ENCODE measurements at places on chromosomes 6 and 20.
A peak's percentile ranks its signal among the peaks of the same experiment; 100 is the strongest.

GRCh38 chr6:131015025-131015591, 47.9 kb downstream of the EPB41L2 start:
- no peak for DNase-seq

DNA sequence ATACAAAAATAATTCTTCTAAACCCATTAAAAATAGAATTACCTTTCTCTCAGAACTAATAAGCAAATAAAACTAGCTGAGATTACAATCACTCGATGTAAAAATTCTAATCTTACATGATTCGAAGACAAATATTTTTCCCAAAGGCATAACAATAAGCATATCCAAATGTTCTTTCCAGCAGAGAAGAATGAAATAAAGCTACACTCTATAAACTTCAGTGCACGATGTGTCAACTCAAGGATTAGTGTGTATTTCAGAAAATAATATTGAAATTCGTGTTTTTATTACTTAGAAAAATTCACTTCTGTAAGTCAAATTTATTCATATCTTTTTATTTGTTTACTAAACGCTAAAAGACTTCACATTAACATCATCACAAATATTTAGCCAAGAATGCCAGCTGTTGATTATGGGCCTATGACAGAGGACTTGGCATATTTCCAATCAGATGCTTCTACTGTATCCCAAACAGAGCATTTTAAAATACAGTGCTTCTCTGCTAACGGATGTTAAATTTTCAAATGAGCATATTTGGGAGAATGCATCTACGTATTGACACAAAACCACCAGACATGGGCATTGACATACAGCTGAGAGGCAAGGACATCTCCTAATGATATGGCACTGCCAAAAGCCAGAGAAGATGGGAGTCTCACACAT, 54.7 kb upstream of the PDE7B start:
- DNase-seq: no peak

GRCh38 chr6:54232703-54233102, 75.5 kb upstream of the TINAG start:
- DNase-seq: no peak

DNA sequence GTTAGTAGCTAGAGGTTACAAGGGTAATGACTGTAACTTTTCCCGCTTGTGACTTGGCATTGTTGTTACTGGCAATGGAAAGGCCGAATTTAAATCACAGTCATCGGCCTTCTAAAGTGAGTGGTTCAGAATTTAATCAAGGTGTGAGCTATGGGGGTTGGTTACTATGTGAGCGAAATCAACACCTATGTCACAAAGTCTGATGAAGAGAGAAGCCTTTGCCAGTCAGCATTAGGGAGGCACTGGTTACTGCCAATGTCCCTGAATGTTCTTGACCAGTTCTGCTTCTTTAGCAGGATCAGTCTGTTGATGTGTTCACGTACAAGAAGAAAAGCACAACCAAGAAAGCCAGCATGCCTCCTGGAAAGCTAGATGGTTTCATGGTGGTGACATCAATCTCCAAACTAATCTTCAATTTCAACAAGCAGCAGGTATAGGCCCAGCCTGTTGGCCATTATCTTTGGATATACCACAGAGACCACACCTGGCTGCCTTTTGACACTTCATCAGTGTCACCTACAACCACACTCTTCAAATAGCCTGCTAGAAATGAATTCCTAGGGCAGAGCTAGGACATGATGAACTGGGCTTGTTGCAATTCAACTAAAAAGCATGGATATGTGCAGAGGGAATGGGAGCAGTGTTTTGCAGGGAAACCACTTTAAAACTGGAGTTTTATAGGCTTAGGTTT, 17.2 kb downstream of the SAMD5 start:
- DNase-seq: no peak

GRCh38 chr6:27161946-27162603, 85.4 kb upstream of the PRSS16 start:
- peak; percentile 33 for DNase-seq

- no peak for DNase-seq
Observed at GRCh38 chr6:131255434-131255833, 120.2 kb downstream of the AKAP7 start.

DNA sequence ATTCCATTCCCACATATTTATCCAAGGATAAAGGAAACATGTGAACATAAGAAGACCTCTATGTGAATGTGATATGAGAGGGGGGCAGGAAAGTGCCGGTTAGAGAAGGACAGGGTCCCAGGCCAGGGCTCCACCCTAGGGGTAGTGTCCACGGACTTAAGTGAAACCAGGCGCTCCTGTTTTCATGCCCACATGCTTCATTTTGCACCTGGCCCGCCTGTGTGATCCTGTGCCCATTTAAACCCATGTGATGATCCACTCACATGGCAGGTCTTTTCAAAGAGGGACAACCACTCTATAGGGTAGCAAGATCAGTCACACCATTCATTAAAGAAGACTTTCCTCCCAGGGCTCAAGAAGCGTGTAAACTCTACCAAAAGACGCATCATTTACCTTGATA, 865.3 kb upstream of the GJE1 start:
- no peak for DNase-seq

- DNase-seq: no peak
Observed at GRCh38 chr20:10621149-10621548, 52.6 kb downstream of the JAG1 start.

GRCh38 chr20:2659547-2659946, 4.5 kb downstream of the IDH3B start:
- DNase-seq: no peak

DNA sequence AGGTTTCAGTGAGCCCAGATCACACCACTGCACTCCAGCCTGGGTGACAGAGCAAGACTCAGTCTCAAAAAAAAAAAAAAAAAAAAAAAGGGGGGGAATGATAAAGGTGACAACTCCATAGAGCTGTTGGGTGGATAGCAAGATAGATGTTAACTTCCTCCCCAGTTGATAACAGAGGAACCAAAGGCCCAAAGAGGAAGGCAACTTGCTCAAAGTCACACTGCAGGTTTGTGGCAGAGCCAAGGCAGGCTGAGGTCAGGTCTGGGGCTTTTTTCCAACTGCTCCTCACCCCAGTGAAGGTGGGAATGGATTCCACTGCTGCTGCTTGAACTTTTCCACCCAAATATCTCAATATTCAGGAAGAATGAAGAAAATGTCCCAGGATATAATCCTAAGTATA, 26.7 kb downstream of the HCK start:
- DNase-seq: no peak

GRCh38 chr6:136077834-136078576, 172.1 kb downstream of the MTFR2 start:
- DNase-seq: no peak

DNA sequence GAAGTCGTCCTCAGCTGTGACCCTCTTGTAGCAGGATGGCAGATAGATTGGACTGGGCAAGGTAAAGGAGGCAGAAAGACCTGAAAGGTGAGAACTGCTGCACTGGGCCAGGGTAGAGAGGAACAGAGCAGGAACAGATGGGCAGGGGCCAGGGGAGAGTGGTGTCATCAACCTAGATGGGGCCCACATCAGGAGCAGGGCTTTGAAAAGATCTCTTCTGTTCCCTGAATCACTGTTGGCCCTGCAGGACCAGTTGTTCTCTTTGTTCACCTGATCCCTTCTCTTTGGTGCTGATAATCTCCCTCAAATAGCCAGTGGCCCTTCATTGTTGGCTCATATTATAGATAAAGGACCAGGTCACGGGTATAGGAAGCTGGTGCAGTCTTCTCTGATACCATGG, 59.9 kb downstream of the DTD1 start:
- DNase-seq: no peak

GRCh38 chr20:11063444-11063843, 389.6 kb upstream of the JAG1 start:
- DNase-seq: no peak

DNA sequence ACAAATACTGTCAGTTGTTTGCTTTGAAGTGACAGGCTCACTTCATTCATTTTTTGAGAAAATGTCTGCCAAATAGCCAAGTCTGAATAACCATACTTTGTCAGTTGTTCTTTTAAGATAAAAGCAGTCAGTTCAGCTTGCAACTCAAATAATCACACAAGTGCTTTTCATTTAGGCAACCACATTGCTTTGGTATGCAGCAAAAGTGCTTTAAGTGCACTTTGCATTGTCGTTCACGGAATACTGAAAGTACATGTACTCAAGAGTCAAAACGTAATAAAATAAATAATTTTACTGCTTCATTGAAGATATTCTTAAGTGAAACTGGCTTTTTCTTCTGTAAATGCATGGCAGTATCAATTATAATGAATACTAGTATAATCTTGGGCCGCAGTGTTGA, 107.2 kb downstream of the MMS22L start:
- no peak for DNase-seq

DNA sequence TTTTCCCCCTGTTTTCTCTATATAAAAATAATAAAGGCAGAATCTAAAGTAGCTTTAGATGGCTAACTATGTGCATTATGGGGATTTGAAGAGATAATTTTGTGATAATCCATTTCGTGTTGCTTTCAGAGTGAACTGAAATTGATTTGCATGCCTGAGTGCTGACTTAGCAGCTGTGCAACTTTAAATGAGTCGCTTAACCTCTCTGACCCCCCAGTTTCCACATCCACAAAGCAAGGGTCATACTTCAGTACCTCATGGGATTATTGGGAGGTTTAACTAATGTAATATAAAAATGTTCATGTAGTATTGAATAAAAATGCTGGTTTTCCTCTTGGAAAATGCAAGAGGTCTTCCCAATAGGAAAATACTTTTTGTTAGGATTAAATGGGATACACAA, 63.8 kb upstream of the FABP7 start:
- no peak for DNase-seq

GRCh38 chr6:13290335-13290734, 38.0 kb downstream of the TBC1D7 start:
- DNase-seq: no peak

GRCh38 chr6:151022492-151022891, 157.0 kb downstream of the MTHFD1L start:
- no peak for DNase-seq

- no peak for DNase-seq
Observed at GRCh38 chr6:161270116-161270515, 3.7 kb downstream of the AGPAT4 start.

- no peak for DNase-seq
Observed at GRCh38 chr20:19288636-19289035, 76.2 kb downstream of the SLC24A3 start.

- DNase-seq: peak; percentile 31
Observed at GRCh38 chr6:37699887-37700619, 2.4 kb upstream of the MDGA1 start.

DNA sequence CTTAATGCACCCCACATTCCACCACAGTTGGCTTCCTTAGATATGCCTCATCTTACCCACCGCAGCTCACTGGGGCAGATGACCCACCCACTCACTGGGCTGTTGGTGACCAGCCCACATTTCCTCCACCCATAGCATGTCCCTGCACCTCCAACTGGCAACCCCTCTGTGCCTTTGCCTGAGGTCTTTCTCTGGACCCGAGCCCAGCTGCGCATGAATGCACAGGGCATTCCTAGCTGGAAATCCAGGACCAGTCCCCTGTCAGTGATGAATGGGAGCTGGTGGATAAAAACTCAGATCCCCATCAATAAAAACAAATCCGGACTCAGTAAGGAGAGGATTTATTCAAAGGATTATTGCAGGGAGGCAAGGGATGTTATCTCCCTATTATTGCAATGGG, 75.0 kb downstream of the ISM1 start:
- DNase-seq: no peak

GRCh38 chr6:17712576-17712975, 5.9 kb upstream of the NUP153 start:
- no peak for DNase-seq

DNA sequence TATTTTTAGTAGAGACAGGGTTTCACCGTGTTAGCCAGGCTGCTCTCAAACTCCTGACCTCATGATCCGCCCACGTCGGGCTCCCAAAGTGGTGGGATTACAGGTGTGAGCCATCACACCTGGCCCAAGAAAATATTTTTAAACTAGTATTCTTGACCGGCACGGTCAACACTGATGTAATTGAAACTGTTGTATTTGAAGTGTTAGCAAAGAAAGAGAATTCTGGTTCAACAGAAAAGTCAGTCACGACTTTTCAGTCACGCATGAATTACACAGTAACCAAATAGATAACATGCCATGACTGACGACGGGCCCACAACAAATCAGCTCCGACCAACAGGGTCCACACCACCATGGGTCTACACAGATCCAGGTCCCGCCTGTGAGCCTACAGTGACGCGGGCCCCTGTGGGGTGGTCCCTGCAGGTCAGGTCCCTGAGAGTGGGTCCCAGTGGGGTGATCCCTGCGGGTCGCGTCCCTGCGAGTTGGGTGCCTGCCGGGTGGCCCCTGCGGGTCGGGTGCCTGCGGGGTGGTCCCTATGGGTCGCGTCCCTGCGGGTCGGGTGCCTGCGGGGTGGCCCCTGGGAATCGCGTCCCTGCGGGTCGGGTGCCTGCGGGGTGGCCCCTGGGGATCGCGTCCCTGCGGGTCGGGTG, 1.0 kb downstream of the GMEB2 start:
- DNase-seq: no peak

DNA sequence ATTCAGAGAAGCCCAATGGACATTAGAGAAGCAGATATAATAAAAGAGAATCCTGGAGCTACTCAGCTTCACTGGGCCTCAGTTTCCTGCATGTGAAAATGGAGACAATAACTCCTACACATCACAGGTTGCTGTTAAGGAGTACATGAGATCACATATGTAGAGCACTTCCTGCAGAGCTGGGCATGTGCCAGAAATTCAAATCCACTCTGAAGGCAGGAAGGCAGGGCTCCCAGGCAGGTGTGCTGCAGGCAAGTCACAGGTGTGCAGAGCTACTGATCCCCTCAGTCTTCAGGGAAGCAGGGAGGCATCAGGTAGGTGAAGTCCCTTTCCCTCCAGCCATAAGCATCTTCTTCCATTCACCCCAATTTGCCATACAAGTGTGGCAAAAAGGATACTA, 48.0 kb downstream of the DST start:
- DNase-seq: peak; percentile 1

DNA sequence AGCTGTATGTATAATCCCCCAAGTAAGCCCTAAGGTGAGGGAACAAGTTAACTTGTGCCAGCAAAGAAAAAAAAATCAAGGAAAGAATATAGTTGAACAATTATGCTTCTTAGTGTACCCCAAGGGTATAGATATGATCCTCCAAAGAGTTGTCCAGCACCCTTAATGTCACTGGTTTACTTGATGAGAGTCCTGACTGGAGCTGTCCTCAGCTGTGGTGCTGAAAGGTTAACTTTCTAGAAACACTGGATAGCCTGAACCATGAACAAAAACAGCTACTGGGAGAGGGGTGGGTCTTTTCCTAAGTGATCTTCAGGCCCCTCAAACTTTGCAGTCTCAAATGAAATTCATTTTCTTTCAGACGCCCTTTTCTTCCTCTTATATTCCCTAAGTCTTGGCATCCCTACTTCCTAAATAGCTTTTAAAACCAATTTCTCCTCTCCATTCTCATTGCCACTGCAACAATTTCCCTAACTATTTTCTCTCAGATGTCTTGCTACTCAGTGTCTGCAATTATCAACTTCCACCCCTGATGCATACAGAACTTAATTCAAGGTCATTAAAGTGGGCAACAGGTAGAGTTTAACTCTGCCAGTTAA, 83.5 kb upstream of the PROKR2 start:
- no peak for DNase-seq

- no peak for DNase-seq
Observed at GRCh38 chr6:15342114-15342513, 96.2 kb downstream of the JARID2 start.

- DNase-seq: no peak
Observed at GRCh38 chr6:16273256-16273655, 34.9 kb downstream of the GMPR start.

All from NCI-H1417 (cell line).